Osteocyte (in vitro differentiated cells): ENCODE measurements at places on chromosomes 1 and 21.

GRCh38 chr1:7721940-7722669, 49.0 kb upstream of the VAMP3 start:
- no peak for DNase-seq

- DNase-seq = no peak
Measured at GRCh38 chr1:68180441-68181164, 51.7 kb downstream of the WLS start.

- no peak for DNase-seq
Measured at GRCh38 chr1:82090104-82090503, 289.4 kb downstream of the ADGRL2 start.

GRCh38 chr1:43007377-43008114, 48.9 kb upstream of the SLC2A1 start:
- DNase-seq = no peak

- no peak for DNase-seq
Measured at GRCh38 chr1:214455971-214456867, 95.2 kb downstream of the PTPN14 start.

DNA sequence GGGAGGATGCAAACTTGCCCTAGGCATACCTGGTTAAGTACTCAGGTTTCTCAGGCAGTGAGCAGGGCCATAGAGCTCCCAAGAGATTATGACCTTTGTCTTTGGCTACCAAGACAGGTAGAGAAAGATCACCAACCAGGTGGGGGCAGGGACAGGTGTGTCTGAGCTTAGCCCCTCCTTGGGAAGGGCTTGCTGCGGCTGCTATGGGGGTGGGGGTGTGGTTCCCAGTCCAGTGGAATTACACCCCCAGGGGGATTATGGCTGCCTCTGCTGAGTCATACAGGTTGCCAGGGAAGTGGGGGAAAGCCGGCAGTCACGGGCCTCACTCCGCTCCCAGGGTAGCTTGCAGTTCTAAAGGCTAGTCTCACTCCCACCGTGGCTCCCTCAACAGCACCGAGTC, 65.2 kb upstream of the FAM163A start:
- no peak for DNase-seq
